ENCODE measurements at places on chromosomes 3 and 15. TPM values are rescaled to one million over a fixed set of nuclear protein-coding genes. Genes with fewer than 3 reads are reported as not detected.
A peak's percentile ranks its signal among the peaks of the same experiment; 100 is the strongest.

GRCh38 chr3:96027718-96028117, 786.7 kb upstream of the EPHA6 start:
- no peak for DNase-seq

DNA sequence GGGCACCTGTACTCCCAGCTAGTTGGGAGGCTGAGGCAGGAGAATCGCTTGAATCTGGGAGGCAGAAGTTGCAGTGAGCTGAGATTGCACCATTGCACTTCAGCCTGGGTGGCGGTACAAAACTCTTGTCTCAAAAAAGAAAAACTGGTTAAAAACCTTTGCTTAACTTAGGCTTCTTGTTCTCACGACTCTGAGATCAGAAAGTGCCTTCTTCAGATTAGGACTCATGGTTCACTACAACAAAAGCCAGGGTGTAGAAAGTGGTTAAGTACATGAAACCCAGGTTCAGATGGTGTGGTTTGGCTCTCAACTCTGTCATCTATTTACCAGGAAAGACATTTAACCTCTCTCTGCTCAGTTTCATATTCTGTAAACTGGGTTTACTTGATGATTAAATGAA, 168.4 kb downstream of the TUSC7 start:
- DNase-seq, result no peak

GRCh38 chr3:102733791-102734563, 299.2 kb downstream of the ZPLD1 start:
- no peak for DNase-seq

GRCh38 chr3:54856271-54856670, 71.6 kb downstream of the LRTM1 start:
- no peak for DNase-seq

GRCh38 chr3:43727930-43728329, 37.2 kb downstream of the ABHD5 start:
- DNase-seq, result no peak

DNA sequence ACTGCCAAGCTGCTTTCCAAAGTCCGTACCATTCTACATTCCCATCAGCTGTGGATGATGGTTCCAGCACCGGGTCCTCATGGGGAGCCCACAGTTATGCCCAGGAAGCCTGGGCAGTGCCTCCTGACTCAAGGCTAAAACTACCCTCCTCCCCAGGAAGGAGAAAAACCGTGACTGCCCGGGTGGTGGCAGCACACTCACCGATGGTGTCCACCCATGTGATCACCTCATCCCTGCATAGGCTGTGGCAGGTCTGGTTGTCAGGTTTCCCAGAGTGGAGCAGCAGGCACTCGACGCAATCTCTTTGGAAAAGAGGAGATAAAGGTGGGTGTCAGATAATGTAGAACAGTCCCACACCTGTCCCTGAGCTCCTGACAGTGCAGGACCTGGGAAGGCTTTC, 38.6 kb downstream of the UMPS start:
- no peak for DNase-seq

DNA sequence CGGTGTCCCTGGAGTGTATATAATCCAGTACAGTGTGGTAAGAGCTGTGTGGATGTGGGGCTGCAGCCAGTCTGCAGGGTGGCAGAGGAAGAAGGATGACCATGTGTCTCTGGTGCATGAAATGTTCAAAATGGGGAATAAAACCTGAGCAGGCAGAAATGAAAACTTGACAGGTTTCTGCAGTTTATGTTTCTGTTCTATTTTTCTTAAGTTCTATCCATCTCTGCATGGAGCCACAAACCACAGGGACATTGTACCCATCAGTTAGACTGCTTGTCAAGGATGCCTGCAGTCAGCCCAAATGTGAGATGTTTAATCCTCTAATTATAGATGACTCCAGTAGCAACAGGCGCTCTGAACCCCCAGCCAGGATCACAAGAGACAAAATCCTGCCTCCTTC, 216.7 kb downstream of the IL20RB start:
- DNase-seq, result no peak

DNA sequence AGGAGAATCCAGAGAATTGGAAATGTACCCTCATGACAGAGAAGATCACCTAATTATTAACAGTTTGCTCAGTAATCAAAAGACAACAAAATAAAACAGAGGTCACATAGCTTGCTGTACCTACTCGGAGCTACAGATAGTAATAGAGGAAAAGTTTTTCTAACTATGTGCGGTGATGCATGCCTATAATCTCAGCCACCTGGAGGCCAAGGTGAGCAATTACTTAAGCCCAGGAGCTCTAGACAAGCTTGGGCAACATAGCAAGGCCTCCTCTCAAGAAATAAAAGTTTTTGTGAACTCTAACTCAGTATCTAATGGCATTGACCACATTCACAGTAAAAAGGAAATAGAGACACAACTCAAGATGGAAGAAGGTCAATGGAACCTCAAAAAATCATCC, 243.6 kb downstream of the ATP8B4 start:
- DNase-seq, result no peak

DNA sequence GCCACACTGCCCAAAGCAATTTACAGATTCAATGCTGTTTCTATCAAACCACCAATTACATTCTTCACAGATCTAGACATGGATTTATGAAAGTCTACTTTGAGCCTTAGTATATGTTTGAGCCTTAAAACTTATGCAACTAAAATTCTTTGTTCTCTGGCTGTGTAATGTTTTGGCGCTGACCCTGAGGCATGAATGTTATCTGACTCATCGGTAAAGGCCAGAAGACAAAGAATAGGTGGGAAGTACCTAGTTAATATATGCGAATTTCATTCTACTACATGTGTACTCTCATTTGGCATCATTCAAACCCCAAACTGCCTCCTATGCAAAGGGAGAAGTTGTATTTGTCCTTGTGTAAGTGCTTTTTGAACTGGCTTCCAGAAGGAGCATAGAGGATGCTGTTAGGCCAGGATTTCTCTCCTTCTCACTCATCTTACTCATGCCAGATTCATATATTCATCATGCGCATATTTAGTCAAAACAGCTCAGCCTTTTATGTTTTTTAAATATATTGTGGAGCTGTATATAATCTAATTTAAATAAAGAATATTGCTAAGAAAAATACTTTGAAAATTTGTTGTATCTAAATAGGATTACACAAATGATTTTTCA, 204.2 kb downstream of the NFKBIZ start:
- DNase-seq, result no peak

- no peak for DNase-seq
Measured at GRCh38 chr15:65115086-65115485, at the start of gene UBAP1L. Gene UBAP1L, minus strand, starts transcription at chr15:65115200. Its CDS starts 8,985 bp downstream, at chr15:65106215.

DNA sequence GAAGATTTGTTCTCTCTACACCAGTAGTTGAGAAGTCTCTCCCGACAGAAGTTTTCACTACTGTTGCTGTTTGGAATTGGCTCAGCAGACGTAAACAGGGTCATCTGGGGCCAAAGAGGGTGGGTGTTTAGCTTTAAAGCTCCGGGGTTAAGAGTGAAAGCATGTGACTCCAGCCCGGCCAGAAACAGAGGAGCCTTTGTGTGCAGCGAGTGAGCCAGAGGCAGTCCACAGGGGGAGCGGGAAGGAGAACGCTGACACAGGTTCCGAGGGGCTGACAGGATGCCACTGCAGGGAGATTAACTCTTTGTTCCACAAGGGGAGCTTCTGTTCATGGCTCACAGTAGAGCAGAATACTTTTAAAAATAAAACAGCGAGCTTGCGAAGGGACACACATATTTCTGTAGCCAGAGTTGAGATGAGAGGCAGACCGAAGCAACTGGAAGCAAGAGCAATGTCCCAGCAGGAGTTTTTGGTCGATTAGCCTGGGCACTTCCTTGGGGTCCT, 26.9 kb downstream of the BMF start:
- peak; percentile 77 for DNase-seq

GRCh38 chr3:177833332-177833731, 636.0 kb upstream of the TBL1XR1 start:
- no peak for DNase-seq

DNA sequence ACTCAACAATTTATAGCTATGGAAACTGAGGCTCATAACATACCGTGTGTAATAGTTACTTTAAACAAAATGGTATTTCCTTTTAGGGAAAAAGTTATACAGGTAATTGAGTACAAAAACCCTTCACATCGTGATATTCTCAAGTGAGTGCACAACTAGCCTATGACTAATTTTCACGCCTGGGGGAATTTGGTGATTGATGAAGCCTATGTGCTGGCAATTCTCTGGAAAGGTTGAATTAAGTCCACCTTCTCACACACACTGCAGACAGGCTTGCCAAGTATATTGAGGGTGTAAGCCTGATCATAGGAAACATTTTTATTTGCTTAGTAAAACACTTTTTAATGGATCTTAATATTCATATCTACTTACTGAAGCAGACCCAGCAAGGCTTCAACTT, 41.3 kb upstream of the ROBO2 start:
- DNase-seq, result no peak

DNA sequence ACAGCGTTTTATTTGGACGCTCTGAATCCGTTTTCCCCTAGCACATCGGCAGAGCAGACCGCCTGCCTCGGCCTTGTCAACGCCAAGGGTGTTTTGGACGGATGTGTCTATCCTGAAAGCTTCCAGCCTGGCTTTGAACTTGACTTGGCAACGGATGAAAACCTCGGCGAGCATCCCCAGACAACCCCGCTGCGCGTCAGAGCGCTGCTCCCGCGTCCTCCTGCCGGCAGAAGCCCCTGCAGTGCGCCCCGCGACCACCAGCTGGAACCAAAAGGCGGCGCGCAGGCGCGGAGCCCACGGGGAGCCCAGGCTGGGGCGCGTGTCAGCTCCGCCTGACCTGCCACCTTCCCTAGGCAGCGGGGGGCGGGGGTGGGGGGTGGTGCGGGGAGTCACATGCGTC, 26.2 kb upstream of the ARL8B start:
- no peak for DNase-seq

The TNFSF10 gene
- 48.1 TPM for total RNA-seq

The SFMBT1 gene
- total RNA-seq, result 16.7 TPM

The UACA gene
- total RNA-seq, result 210 TPM

The SEMA7A gene
- 31.8 TPM for total RNA-seq

The SLC24A5 gene
- total RNA-seq, result 0.44 TPM

The SKOR1 gene
- 1.5 TPM for total RNA-seq

The MESP1 gene
- total RNA-seq, result 3.5 TPM

All from tibial nerve (tissue), 4 donors.